ENCODE measurements at places on chromosomes 2 and 18. TPM values are rescaled to one million over a fixed set of nuclear protein-coding genes. Genes with fewer than 3 reads are reported as not detected.

The PROM2 gene
- 21.4 TPM for total RNA-seq

The RAB3GAP1 gene
- 54.2 TPM for total RNA-seq

The CYS1 gene
- total RNA-seq: 3.9 TPM

The MBP gene
- total RNA-seq: 53.9 TPM

- H3K27me3 ChIP-seq: no peaks in the 10 kb centered on the region
- no peak overlapping the region for H3K4me3 ChIP-seq
- no peak for DNase-seq
- no peaks in the 10 kb centered on the region for H3K36me3 ChIP-seq
Measured at GRCh38 chr2:72544554-72544953, 281.3 kb downstream of the EXOC6B start.

DNA sequence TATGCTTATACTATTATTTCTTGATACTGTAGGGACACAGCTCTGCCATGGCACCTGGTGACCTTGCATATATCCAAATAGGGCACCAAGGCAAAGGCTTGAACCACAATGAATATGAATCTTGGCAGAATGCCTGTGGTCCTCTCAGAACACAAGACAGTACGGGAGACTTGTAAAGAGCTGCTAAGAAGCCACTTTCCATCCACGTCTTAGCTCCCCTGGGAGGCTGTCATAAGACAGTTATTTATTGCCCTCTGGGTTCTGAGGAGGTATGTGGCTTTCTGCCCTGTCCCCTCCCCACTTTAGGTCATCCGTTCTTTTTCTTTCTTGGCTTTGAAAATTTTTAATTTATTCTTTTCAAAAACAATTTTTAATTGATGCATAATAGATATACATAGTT, 29.8 kb upstream of the MRPL33 start:
- no peaks in the 10 kb centered on the region for H3K36me3 ChIP-seq
- H3K4me1 ChIP-seq: no peaks in the 10 kb centered on the region
- no peak for DNase-seq
- no peak overlapping the region for H3K27ac ChIP-seq
- H3K4me3 ChIP-seq: no peak overlapping the region
- H3K27me3 ChIP-seq: no peaks in the 10 kb centered on the region

- H3K4me3 ChIP-seq: no peak overlapping the region
- DNase-seq: peak; percentile 82
- no peak overlapping the region for H3K27ac ChIP-seq
- H3K4me1 ChIP-seq: peaks cover 5% of the 10 kb centered on the region
Measured at GRCh38 chr2:136246086-136246669, 128.2 kb upstream of the CXCR4 start.

- H3K36me3 ChIP-seq: no peaks in the 10 kb centered on the region
- H3K4me3 ChIP-seq: peak overlapping the region; percentile 71
- peak overlapping the region; percentile 96 for H3K27ac ChIP-seq
- H3K27me3 ChIP-seq: no peaks in the 10 kb centered on the region
- DNase-seq: peak; percentile 63
- peaks cover 25% of the 10 kb centered on the region for H3K4me1 ChIP-seq
Measured at GRCh38 chr2:69741229-69741574, 732 bp upstream of the ANXA4 start.

DNA sequence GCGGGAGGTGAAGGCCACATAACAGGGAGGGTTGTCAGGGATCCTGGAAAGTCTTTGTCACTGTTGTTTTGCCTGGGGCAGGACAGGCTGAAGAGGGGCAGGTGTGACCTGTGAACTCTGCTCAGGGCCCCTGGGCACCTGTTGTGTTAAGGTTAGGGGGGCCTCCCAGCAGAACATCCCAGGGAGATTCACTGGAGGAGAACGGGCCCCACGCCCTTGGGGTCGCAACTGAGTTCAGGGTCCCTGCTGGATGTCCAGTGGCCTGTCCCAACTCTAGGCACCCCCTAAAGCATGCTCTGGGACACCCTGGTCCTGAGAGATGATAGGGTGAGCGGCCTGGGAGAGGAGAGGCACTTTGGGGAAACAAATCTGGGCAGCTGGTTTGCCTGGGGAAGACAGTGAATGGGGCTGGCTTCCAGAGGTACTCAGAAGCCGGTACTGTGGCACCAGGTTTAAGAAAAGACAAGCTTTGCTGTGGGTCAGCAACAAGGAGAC, 22.9 kb downstream of the GPR35 start:
- H3K27me3 ChIP-seq: no peaks in the 10 kb centered on the region
- H3K4me3 ChIP-seq: no peak overlapping the region
- no peak overlapping the region for H3K27ac ChIP-seq

DNA sequence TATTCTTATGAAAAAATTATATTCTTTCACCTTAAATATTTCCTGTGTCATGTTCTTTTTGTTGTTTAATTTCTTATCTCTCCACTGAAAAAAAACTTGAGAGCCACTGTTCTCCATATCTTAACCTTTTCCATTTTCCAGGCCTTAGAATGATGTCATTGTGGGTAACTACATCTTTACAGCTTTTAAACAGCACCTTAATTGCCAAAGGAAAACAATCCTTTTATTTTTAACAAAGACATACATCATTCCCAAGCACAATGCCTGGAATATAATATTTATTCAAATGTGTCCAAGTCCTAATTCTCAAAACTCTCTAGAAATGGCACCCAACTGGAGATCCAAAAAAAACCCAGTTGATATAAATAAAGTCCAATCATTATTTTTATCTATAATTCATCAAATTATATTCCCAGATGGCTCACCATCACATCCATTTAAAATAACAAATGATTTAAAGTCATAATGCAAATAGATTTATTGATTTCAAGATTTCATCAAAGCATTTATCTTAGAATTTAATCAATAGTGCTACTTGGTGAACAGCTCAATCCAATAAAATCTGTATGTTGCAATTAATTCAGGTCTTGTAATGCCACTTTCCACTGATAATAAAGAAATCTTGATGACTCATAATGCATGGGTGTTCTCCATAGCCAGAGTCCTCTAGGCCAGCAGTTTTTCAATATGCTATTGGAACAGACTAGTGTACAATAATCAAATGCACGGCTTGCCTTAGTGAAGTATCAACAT, 107.1 kb upstream of the MAPRE2 start:
- DNase-seq: no peak
- H3K36me3 ChIP-seq: no peaks in the 10 kb centered on the region
- no peak overlapping the region for H3K4me3 ChIP-seq
- no peaks in the 10 kb centered on the region for H3K4me1 ChIP-seq

DNA sequence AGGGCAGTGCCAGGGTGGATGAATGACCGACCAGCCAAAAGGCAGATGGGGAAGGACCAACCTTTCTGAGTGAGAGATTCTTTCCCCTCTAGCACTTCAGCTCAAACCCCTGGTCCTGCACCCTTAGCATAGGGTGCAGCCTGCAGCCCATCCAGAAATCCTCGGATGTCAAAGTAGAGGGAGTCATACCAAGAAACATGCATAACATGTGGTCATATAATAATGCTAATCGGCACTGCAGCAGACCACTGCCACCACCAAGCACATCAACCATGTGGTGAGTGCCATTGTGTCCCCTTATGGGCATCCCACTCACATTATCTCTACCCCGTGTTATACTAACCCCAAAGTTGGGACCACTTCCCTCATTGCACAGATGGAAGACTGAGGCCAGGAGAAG, 17.7 kb downstream of the ATOH8 start:
- peak overlapping the region; percentile 99 for H3K27ac ChIP-seq
- no peaks in the 10 kb centered on the region for H3K27me3 ChIP-seq
- no peak for DNase-seq
- H3K36me3 ChIP-seq: peaks cover 58% of the 10 kb centered on the region

DNA sequence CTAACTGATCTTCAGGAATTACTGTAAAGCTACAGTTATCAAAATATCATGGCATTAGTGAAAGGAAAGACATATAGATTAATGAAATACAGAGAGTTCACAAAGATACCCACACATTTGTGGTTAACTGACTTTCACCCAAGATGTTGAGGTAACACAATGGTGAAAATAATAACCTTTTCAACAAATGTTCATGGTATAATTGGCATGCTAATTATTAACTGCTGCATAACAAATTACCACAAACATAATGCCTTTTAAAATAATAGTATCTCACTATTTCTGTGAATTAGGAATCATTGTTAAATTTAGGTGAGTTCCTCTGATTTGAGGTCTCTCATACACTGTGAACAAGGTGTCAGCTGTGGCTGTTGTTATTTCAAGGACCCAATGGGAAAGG, 1493.1 kb upstream of the ACVR2A start:
- no peak for DNase-seq
- no peak overlapping the region for H3K4me3 ChIP-seq
- no peaks in the 10 kb centered on the region for H3K27me3 ChIP-seq
- H3K36me3 ChIP-seq: no peaks in the 10 kb centered on the region
- H3K4me1 ChIP-seq: no peaks in the 10 kb centered on the region

DNA sequence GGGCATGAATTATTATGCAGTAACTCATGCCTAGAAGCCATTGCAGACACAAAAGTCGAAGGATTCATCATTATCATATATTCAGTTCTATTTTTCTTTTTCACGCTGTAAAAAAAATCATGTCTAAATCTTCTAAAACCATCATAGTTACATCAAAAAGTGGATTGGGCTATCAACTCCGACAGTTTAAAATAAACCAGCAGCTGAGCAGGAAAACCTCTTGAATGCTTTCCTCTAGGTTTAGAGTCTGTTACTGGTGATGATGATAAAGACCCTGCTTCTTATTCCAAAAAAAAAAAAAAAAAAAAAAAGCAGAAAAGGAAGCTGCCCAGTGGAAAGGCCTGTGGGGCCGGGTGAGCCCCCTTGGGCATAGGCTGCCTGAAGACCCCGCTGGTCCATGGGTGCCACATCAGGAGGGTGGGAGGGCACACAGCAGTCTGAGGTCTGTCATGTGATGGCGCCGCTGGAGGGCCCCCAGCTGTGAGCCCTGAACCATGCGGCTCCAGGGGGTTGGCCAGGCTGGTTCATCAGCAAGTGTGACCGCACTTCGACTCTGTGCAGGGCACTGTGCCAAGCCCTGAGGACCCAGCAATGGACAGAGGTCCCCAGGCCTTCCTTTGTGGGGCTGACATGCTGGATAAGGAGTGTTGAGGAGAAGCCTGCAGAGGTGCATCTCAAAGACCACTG, 199.6 kb downstream of the EIPR1 start:
- no peaks in the 10 kb centered on the region for H3K36me3 ChIP-seq
- no peak overlapping the region for H3K4me3 ChIP-seq
- H3K27ac ChIP-seq: peak overlapping the region; percentile 56
- DNase-seq: peak; percentile 71
- no peaks in the 10 kb centered on the region for H3K27me3 ChIP-seq
- peaks cover 3% of the 10 kb centered on the region for H3K4me1 ChIP-seq

DNA sequence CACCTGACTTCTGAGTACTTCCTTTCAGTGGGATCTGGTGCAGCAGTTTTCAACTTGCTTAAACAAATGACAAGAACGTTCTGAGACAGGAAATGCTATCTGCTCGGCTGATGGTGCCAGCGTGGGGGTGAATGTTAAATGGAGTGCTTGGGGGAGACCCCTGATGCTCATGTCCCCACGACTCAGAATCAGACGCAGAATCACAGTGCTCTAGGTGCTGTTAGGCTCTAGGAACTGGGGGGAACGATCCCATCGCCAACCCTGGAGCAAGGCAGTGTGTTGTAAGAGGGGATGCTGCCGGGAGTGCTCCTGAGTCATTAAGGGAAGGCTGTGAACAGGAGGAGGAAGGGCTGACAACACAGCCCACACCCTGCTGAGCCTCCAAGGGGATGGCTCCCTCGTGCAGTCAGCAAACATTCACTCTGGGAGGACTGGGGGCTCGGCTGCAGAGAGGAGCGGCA, 34.1 kb upstream of the KCNF1 start:
- no peaks in the 10 kb centered on the region for H3K27me3 ChIP-seq
- no peak overlapping the region for H3K27ac ChIP-seq
- H3K4me1 ChIP-seq: no peaks in the 10 kb centered on the region
- H3K36me3 ChIP-seq: no peaks in the 10 kb centered on the region

All from thyroid gland (tissue), 4 donors.